A375 (cell line): ENCODE measurements at places on chromosomes 3 and 15. TPM values are rescaled to one million over a fixed set of nuclear protein-coding genes. Genes with fewer than 3 reads are reported as not detected.

ACKR2 gene
- total RNA-seq, result not detected in 2 replicates

TMEM45A gene
- 0.82 and 1.4 TPM in 2 replicates for total RNA-seq

VGLL3 gene
- total RNA-seq, result 0.64 TPM in 2 replicates

PLSCR4 gene
- total RNA-seq, result 0.75 and 1.0 TPM in 2 replicates

C3orf20 gene
- not detected in 2 replicates for total RNA-seq

BSN gene
- total RNA-seq, result 0.57 and 1.3 TPM in 2 replicates
